Fibroblast of skin of back (primary cell): ENCODE measurements at places on chromosomes 1 and 21.
A peak's percentile ranks its signal among the peaks of the same experiment; 100 is the strongest.

- peak; percentile 62 for DNase-seq
These were observed 10.3 kb downstream of the RNU1-2 start for GRCh38 chr1:16905868-16906702.

DNA sequence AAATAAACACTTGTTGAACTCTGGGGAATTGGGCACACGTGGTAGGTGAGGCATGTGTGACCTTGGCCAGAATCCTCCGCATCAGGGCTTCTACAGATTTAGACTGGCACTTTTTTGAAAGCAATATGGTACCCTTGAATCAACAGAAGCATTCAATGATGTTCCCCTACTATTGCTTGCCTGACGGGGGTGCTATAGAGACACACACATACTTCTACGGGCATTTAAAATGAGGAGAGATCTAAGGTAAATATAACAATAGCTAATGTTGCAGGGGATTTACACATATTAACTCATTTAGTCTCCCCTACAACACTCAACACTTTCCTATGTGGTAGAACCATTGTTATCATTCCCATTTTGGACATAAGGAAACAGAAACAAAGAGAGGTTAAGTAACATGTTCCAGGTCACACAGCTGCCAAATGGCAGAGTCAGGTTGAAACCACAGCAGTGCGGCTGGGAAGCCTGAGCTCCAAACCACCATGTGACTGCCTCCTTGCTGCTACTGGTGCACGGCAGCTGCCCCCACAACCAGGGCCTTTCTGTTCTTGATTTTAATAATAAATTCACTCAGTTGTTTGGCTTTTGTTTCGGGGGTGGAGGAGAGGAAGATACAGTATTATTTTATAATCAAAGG is 147.4 kb downstream of the ZNF281 start:
- DNase-seq, result no peak

GRCh38 chr1:7418442-7419080 is 352.5 kb upstream of the VAMP3 start:
- no peak for DNase-seq

DNA sequence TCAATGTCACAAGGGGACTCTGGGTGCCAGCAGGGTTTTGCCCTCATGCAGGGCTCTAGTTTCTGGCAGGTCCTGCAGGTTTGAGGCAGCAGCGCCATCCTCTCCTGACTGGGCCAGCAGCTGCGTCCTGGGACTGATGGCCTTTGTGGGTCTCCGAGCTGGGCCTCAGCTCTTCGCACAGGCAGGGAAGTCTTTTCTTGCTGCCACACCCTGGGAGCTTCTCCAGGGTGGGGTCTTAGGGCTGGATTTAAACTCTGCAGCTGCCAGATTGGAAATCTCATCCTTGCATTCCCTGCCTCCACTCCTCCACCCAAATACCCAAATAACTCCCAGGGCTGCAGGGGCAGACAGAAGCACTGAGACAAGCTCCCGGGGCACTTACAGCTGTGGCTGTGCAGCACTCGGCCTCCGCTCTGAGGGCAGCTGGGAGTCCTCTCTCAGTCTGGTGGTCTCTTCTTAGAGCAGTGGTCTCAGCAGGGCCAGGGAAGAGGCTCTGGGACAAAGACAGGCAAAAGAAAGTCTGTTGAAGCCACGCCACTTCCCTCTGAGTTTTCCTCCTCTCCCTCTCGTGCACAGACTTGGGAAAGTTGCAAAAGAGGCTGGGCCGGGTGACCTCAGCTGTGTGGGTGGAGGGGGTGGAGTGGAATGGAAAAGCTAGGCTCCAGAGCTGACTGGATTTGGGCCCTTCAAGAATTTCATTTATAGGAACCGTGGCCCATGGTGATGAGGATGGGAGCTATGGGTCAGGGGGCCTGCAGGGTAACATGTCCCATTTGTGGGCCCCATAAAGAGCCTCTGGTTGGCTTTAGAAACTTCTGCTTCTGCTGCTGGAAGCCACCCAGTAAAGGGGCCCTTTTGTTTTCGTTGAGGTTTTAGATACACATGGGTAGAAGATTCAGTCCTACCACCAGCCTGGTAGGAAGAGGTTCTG is at the start of gene RAB7B:
TSS of gene RAB7B (minus strand) at position 525 of the 931 bp plus-strand sequence. CDS start 9,260 bp downstream, outside the sequence.
- DNase-seq, result peak; percentile 71

GRCh38 chr1:248688527-248689298 is 13.9 kb downstream of the OR14I1 start:
- no peak for DNase-seq

DNA sequence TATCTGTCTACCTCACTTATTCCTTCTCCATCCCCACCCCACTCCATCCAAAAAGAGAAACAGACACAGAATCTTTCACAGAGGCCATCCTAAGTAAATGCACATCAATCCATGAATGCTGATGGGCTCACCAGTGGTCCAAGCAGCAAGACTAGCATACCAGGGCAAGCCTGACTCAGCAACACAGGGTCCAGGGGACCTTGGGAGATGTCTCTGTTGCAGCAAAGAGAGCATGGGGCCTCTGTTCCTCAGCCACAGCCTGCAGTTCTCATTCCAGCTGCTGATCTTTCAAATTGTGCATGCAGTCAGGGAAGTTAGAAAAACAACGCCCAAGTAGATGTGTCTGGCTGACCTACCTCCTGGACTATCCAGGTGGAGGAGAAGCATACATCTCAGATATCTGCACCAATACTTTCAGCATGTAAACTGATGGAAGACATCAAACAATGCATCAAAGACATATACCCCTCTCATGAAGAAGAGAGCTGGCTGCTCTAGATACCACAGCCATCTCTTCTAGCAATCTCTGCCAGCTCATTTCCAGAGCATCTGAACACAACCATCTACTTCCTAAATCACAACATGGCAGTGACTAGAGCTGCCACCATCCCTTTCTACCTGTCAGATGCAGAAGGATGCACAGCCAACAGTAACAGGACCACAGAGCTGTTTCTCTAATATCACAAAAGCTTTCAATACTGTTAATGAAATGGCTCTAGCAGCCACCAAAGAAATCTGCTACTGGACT is 54.5 kb downstream of the CD34 start:
- no peak for DNase-seq

GRCh38 chr1:181737056-181737455 is 253.7 kb downstream of the CACNA1E start:
- DNase-seq, result no peak

DNA sequence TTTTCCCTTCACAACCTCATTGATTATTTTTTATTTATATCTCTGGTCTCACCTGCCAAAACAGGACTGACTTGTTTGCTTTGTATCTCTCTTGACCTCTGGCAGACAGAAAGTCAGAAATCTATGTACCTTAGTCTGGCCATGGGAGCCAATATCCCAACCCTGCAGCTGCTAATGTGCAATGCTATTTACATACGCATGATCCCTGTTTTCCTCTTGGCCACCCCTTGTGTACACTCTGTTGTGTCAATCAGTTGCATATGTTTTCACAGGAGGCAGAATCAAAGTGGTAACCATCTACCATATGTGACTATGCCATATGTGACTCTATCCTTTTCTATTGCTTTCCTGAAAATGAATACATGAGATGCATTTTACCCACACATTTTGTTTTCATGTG is 688.8 kb downstream of the PLA2G4A start:
- DNase-seq, result no peak

GRCh38 chr1:43074244-43074643 is 97.8 kb downstream of the EBNA1BP2 start:
- no peak for DNase-seq

- peak; percentile 76 for DNase-seq
These were observed 7.1 kb upstream of the CPLANE2 start for GRCh38 chr1:16243936-16244649.

DNA sequence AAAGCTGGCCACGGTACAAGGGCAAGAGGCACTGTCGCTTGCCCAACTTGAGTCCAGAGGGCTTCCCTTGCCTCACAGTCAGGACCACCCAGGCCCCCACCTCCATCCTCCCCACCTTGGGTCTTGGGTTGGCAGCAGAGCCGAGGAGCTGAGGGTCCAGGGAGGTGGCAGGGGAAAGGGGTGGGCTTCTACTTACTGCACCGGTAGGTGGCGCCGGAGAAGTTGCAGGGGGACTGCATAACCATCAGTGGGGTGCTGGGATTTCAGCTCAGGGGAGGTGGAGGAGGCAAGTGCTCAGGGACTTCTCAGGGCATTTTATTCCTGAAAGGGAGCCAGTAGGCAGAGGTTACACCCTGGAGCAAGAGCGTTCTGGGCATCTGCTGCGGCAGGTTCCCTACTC is 44.0 kb downstream of the TRIM62 start:
- DNase-seq, result peak; percentile 30

GRCh38 chr1:12634156-12634555 is 9.7 kb upstream of the AADACL4 start:
- no peak for DNase-seq

GRCh38 chr1:25654109-25654660 is 37.6 kb downstream of the MAN1C1 start:
- DNase-seq, result no peak

GRCh38 chr1:64471218-64472039 is 1.5 kb downstream of the CACHD1 start:
- DNase-seq, result peak; percentile 45

DNA sequence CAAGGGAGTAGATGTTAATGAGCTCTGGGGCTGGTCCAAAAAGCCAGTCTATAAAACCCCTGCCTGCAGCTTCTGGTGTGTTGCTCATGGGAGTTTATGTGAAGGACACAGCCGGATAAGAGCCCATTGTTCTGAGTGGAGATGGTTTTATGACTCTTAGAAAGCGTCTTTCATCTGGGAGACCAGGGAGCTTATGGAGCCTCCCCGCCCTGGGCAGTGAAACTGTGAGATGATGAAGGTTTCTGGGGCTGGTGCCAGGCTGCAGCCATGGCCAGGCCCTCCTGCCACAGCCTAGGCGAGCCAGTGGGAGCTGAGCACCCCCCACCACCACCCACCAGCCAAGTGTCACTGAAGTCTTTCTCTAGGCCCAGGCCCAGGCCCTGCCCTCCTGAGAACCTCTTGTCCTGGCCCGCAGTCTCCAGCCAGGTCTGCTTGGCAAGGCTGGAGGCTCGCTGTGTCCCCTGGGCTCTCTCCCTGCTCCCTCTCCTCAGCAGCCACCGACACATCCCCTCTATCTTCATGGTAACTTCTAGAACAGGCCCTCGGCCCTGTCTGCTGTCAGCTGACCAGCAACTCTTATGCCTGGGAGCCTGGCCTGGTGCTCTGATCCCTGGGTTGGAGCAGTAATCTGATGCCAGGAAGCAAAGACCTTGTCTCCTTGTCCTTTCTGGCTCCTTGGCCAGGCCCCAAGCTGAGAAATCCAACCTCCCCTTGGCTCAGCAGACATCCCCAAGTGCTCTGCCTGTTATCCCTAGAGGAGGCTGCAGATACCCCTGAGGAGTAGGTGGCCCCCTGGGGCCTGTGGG is 7.6 kb upstream of the ARHGEF10L start:
- no peak for DNase-seq

DNA sequence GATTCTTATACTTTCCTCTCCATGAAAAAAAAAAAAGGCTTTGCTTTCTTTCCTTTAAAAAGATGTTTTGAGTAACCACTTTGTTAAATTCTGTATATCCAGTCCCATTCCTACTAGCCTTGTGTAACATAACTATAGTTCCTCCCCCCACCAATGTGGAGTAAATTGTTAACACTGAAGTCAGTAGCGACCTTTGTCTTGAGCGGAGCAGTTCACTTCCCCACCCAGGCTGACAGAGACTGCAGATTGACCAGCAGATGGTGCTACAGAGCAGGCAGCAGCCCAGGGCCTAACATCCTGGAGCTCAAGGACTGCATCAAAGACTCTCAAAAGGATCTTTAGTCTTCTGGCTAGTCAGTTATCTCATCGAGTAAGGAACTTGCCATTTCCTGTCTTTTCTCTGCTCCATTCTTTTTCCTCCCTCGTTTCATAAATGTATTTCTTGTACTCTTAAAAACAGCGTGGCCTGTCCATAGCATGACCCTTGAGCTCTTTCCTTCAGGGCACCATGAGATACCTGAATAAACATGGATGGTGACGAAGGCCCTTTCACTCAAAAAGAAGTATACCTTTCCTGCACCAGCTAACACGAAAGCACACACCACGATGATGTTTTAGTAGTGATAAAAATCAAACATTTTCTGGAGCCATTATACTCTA is 503.5 kb upstream of the PKN2 start:
- DNase-seq, result peak; percentile 74

GRCh38 chr1:59005491-59006288 is 221.8 kb upstream of the JUN start:
- no peak for DNase-seq

- no peak for DNase-seq
These were observed 44.3 kb upstream of the COL24A1 start for GRCh38 chr1:86200901-86201300.

DNA sequence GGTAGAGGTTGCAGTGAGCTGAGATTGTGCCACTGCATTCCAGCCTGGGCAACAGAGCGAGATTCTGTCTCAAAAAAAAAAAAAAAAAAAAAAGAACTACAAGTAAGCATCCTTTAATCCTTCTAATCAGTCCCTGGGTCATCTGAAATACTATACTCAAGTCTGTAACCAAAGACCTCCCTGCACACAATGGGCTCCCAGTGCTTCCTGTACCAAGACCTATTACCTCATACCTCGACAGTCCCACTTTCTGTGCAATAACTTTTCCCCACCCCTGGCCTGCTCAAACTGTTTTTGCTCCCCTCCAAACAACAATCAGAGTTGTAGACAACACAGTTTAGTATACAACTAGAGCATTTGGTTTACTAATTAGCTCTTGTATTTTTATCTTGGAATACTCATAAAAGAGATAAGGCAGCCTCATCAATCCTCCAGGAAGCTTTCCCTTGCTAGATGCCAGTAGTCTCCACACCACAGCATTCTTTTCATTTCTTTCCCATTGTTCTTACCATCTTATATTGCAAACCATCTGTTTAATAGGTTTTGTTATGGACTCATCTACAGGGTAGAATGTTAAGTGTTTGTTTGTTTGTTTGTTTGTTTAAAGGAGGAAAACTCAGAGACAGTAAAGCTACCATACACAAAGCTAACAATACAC is 19.2 kb upstream of the RLF start:
- DNase-seq, result no peak

DNA sequence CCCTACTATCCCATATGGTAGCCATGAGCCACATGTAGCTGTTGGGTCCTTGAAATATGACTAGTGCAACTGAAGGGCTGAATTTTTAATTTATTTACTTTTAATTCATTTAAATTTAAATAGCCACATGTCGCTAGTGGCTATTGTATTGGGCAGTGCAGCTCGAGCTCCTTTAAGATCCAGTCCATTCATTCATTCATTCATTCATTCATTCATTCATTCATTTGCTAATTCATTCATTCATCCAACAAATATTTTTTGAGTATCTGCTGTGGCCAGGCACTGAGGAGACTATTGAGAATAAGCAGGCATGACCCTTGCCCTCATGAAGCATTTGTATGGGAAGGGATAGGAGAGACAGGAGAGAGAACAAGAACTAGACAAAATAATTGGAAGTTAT is 29.5 kb upstream of the ACOT11 start:
- no peak for DNase-seq

- peak; percentile 71 for DNase-seq
These were observed 575.7 kb upstream of the ZP4 start for GRCh38 chr1:238466459-238466858.

GRCh38 chr1:184771190-184771691 is 16.6 kb upstream of the EDEM3 start:
- no peak for DNase-seq

DNA sequence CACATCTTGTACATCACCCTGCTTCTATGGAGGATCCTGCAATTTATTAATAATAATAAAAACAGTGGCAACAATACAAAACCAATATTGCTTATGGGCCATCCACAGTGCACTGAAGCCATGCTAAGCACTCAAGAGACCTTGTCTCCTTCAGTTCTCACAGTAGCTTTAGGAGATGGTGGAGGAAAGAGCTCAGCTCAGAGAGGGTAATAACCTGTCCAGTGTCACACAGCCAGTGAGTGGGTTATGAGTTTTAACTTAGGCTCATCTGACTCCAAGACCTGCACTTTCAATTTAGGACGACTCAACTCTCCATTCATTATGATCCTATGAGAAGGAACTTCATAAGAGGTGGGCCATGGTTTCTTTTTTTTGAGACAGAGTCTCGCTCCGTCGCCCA is 347.6 kb upstream of the RUNX1 start:
- no peak for DNase-seq
